Activated CD8-positive, alpha-beta memory T cell treated with anti-CD3 and anti-CD28 coated beads for 4 hours (primary cell): ENCODE measurements at places on chromosomes 2 and 18.

DNA sequence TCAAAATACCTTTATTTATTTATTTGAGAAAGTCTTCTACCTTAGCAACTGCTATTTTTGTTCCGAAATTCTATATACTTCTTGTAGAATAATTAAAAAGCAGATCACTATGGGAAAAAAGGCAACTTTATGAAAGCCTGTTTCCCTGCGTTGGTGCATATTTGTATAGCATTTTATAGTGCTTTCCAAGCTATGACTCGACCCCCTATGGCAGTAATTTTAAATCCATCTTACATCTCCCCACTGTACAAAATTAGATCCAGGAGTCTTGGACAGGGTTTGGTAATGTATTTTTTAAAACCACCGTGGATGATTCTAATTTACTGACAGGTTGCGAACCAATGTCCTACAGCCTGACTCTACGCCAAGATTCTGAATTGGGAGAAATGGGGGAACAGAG, 10.1 kb downstream of the TANK start:
- no peak for DNase-seq

DNA sequence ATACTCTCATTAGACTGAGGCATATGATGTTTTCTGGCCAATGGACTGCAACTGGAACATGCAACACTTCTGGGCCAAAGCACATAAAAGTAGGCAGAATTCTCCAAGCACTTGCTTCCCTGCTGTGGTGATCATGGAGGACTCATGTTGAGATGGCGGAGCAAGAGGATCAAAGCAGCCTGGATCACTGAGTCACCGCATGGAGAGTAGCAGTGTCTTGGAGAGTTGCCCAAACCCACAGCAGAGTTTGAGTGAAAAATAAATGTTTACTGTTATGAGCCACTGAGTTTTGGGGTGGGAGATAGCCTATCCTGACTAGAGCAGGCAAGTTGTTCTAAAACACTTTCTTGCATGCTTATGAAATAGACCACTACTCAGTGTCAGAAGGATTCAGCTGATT, 359.5 kb downstream of the ZNF521 start:
- DNase-seq: no peak

GRCh38 chr2:22554453-22554852, 830.5 kb upstream of the KLHL29 start:
- DNase-seq: no peak

DNA sequence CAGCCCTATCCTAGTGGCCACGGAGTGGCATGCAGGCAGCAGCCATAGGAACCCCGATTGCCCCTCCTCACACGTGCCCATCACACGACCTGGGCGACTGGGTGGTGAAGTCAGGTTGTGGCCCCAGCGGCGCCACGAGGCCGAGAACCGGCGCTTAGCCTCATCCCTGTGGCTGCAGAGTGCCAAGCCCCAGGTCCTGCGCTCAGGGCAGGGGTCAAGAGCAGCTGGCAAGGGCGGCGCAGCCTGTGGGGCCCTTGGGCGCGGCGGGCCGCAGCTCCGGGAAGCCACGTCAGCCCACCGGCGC, 73.3 kb downstream of the RPIA start:
- DNase-seq: no peak

GRCh38 chr18:44654573-44654972, 26.1 kb upstream of the SETBP1 start:
- no peak for DNase-seq

GRCh38 chr2:31813016-31813415, 197.8 kb downstream of the MEMO1 start:
- DNase-seq: no peak

GRCh38 chr2:146874260-146874658, 970.6 kb upstream of the ACVR2A start:
- DNase-seq: no peak

DNA sequence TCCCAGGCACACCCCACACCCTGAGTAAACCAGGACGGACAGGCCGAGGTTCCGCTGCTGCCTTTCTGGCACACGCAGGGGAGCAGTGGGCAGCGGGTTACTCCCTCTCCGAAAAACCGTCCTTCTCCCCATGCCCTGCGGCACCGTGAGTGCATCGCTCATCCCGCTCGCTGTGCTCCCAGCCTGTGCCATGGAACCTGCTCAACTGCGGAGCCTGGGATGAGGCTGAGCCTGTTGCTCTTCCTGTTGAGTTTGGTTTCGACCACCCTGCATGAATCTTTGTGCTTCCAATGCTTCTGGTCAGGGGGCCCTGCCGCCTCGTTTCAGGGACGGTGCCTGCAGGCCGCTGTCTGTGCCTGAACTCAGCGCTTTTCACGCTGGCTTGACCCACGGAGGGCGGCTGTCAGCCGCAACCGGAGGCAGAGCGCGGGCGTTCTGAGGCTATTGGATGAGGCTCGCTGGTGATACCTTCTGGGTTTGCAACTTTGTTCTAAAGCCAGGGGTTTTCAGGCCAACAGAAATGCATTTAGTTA, 106.7 kb downstream of the MBP start:
- no peak for DNase-seq

DNA sequence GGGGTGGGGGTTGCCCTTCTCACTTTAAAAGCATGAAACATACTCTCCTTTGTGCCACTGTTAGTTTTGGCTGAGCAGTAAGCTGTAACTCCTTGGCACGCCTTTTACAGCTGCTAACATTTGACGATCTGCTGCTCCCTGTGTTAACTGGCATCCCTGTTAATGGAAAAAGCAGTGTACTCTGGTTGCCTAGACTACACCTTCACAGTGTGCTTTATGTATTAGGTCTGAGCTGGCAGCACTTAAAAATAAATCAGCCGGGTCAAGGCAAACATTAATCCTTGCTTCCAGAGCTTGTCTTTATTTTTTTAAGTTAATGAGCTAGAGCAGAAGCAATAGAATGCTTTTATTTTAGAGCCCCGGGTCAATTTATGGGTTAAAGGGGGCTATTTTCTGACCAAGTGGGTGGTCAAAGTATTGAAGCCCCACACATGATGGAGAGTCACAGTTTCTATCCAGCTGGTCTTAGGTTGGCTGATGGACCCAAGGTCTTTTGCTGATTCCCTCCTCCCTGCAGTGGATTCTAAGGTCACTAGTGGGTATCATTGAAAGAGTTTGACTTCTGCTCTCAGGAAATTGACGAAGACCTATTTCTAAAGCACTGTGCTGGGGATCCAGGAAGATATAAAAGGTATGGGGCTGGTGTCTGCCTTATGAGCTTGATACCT, 54.5 kb downstream of the CFAP221 start:
- no peak for DNase-seq

DNA sequence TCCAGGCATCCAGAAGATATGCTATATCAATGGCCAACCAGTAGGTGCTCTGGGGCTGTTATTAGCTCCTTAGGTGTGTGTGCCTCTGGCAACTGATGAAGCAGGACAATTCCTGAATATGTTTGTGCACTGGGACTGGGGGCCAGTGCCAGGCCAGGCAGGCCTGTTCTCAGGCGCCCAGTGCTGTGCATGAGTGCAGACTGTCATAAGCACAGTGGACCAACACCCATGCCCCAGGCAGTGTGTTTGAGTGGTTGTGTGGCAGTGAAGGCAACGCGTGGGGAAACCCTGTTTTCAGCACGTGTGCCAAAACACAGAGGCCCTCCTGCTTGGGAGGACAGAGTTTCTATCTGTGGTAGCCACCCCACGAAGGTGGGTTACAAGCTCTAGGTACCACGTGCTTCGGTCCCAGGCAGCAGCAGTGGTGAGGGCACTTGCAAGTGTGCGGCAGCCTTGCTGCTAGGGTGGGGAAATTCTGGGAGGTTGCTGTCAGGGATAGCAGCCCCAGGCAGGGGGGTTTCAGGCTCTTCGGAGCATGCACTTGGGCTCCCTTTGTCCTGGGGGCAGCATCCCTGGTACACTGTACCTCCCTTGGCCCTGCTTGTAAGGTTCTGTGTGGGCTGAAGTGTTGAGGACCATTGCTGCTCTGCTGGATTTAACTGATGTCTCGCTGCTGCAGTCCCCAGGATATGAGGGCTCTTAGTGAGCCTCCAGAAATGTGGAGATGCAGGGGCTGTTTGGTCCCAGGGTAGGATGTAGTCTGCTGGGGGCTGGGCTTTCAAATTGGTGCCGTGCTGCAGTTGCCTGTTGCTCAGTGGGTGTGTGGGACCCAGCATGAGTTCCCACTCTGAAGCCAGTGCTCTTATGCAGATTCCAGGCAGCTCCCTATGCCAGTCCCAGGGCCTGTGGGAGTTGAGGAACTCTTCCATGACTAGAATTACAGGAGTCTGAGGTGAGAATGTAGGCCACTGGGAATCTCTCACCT, 280.9 kb downstream of the RPRM start:
- no peak for DNase-seq

DNA sequence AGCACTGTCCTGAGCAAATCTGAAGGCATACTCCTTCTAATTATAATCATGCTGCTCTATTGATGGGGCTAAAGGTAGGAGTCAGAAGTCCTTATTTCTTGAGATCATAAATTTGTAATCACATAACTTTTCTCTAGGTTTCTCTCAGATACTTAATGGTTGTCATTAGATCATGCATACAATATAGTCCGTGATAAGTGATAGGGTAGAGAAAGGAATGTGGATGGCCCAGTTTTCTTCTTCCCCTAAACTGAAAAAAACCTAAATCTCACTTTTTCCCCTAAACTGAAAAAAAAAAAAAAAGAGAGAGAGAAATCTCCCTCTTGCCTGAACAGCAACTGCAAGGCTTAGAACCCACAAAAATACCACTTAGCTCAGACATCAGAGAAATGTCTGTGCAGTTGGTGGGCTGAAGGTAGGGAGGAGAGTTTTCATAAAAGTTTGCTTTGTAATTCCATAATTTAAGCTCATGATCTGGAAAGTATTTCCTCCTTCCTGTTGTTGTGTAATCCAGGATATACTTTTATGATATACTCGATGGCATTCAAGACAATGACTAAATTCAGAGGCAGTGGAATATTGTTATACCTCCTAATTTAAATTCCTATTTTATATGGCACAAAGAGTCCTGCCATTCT, 79.3 kb upstream of the ITPRID2 start:
- no peak for DNase-seq

- DNase-seq: no peak
Observed at GRCh38 chr2:209321076-209321475, 102.8 kb upstream of the MAP2 start.

DNA sequence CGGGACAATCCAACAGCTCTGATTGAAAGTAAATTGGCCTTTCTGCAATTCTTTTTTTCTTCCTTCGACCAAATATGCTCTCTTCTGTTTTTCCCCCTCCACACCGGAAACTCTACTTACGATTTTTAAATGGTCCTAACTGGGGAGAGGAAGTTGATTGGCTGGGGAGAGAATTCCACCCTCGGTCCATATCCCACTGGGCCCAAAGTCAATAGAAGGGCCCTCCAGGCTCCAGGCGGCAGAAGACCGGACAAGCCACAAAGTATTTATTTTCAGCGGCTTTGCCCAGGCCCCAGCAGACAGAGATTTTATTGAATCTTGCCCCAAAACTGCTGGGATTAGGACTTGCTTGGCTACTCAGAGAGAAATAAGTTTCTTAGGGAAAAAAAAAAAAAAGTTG, 37.1 kb upstream of the SMAD7 start:
- no peak for DNase-seq

DNA sequence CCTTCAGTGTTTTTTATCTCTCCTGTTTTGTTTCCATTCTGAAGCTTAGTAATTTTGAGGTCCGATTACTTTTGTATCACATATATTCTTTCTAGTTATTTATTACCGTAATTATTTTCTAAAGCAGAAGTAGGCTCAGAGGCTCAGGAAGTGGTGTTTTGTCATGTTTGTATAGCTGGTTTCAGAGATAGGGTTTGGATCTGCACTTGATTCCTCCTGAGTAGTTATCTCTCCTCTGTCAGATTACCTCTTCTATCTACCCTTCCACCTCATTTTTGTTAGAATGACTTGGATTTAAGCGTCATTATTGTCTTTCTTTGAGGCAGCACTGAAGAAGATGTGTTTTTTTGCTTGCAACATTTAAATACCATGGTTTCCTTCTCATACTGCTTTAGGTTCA, 95.4 kb downstream of the MTA3 start:
- DNase-seq: no peak

DNA sequence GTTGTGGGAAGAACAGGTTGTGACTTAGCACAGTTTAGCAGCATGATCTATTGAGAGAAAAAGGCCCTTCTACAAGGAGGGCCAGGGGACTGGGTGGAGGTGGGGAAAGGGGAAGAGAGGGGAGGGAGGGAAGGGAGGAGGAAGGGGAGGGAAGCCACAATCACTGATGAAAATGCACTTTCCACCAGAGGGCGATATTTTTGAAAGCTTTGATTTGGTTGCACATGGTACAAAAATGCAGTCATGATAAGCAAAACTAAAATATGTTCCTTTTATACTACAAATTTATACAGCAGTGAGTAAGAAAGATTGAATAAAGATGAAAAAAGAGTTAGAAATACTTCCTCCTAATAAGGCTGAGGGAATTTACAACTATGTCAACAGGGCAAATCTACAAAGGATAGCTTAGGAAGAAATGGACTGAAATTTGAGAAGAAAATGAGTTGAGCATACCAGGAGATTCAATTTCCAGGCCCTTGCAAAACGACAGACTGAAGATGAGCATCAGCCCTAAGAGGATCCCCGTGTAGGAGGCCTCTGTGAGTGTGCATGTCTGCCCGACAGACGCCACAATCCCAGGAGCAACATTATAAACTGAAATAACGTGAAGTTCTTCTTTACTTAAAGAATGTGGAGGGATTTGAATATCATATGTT, 17.2 kb downstream of the SH3YL1 start:
- no peak for DNase-seq

DNA sequence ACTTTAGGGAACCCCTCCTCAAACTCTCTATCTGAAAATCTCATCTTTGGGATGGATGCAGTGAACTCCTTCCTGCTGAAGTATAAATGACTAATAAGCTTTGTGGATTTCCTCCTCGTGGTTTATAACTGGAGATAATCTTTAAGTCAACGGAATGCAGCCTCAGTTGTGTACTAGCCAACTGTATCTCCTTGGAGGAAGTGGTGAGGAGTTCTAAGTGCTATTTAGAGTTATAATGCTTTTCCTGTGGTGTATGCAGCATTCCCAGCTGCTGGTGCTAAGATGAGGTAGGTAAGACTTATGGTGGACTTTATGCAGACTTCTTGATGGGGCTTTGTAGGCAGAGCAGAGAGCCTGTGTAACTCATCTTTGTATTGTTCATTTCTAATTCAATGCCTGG, 90.9 kb downstream of the LYPD6B start:
- no peak for DNase-seq

GRCh38 chr18:33580546-33580945, 2.5 kb downstream of the ASXL3 start:
- DNase-seq: no peak

DNA sequence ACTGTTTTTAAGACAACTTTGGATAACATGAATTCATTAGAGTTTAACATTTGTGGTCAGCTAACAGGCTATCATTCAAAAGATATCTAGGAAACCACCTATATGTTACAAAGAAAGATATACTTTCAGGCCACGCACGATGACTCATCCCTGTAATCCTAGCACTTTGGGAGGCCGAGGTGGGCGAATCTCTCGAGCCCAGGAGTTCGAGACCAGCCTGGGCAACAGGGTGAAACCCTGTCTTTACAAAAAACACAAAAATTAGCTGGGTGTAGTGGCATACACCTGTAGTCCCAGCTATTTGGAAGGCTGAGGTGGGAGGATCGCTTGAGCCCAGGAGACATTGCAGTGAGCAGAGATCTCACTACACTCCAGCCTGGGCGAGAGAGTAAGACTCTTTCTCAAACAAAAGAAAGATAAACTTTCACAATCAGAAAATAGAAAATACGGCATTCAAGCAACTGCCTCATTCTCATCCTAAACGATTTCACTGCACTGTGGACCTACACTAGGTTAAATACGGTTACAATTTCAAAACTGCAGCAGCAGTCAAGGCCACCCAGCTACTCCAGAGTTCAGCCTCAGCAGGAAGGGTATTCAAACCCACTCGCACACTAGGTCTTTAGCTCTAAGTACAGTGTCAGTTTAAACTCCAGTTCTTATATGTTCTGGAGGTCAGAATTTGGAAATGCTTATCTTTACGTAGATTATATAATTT, 250.0 kb upstream of the SLC39A10 start:
- DNase-seq: no peak
